CD4-positive, alpha-beta T cell treated with Interleukin-2 at 100 ng/mL for 4 hours (primary cell): ENCODE measurements at places on chromosomes 7 and 10.

- DNase-seq = no peak
These were observed 498.6 kb downstream of the GALNT17 start for GRCh38 chr7:71630516-71630915.

DNA sequence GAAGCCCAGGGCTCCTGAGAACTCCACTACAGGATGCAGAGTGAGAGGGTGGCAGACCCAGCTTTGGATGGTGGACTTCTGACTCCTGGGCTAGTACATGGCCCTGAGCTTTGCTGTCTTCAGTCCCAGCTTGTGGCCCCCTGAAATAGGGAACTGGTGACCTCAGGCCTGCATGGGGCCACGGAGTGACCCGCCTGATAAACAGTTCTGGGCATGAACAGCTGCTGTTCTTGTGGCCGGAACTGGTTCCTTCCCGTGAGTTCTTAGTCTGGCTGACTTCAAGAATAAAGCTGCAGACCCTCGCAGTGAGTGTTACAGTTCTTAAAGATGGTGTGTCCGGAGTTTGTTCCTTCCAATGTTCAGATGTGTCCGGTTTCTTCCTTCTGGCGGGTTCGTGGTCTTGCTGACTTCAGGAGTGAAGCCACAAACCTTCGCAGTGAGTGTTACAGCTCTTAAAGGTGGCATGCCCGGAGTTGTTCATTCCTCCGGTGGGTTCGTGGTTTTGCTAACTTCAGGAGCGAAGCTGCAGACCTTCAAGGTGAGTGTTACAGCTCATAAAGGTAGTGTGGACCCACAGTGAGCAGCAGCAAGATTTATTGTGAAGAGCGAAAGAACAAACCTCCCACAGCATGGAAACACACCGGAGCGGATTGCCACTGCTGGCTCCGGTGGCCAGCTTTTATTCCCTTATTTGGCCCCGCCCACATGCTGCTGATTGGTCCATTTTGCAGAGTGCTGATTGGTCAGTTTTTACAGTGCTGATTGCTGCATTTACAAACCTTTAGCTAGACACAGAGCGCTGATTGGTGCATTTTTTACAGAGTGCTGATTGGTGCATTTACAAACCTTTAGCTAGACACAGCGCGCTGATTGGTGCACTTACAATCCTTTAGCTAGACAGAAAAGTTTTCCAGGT, 268.0 kb downstream of the ZEB1 start:
- no peak for DNase-seq

GRCh38 chr10:63169624-63170023, 36.5 kb downstream of the NRBF2 start:
- DNase-seq = no peak

DNA sequence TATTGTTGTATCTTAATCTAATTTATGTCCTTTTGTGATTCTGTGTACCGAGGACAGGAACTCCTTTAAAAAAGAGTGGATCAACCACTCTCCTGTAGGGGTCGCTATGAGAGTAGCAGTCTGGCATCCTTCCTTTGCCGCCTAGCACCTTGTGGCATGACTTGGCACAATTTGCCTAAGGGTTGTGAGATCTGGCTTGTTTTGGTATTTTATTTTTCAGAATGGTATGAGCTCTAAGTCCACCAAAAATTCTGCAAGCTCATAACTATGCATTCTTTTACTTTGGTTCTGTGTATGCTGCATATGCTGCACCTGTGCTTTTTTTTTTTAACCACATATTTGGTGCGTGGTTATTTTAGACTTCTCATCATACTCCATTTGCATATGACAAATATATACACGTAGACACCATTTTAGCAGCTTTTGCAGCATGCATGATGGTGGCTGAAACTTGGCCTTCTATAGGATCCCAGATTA, 112.8 kb downstream of the CDK14 start:
- no peak for DNase-seq

- no peak for DNase-seq
These were observed at the start of gene SEC31B for GRCh38 chr10:100519311-100520051. SEC31B (minus strand) TSS chr10:100519861; CDS start chr10:100516952, 2,909 bp downstream.
